ENCODE measurements at places on chromosomes 12 and 14. TPM values are rescaled to one million over a fixed set of nuclear protein-coding genes. Genes with fewer than 3 reads are reported as not detected.

Gene MMP19
- total RNA-seq: 11.1 TPM

DNA sequence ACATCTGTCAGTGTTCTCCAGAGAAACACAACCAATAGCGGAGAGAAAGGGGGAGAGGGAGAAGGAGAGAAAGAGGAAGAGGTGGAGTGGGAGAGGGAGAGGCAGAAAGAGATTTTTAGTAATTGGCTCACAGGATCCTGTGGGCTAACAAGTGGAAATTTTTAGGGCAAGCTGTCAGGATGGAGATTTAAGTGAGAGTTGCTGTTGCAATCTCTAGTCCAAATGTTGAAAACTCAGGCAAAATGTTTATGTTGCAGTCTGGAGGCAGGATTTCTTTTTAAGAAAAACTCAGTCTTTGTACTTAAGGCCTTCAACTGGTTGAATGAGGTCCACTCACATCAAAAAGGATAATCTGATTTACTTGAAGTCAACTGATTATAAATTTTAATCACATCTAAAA, 12.5 kb upstream of the GLIPR1L2 start:
- DNase-seq: peak; percentile 74

DNA sequence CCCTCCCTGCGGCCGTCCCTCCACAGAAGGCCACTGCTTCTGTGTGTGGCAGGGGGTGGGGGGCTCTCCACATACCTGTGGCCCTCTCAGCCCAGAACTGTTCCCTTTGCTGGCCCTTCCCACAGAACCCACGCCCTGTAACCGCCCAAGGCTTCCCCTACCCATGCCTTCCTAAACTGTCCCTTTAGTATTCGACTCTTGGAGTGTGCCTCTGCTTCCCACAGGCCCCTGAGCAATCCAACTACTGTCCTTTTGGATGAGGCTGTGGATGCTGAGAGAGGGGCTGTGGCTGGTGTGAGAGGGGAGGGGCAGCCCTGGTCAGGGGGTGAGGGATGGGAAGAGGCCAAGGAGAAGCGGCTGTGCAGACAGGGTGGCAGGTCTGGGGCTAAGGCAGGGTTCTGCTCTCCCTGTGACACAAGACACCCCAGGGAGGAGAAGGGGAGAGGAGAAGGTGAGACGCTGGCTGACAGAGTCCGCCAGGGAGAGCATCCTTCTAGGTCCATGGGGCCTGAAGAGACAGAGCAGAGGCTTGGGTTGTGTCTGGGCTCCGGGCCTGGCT, 46.0 kb downstream of the DLK1 start:
- DNase-seq: no peak

GRCh38 chr14:29820785-29821184, 106.9 kb downstream of the PRKD1 start:
- no peak for DNase-seq

Gene NKX2-1
- not detected for total RNA-seq

Gene CKB
- 29.3 TPM for total RNA-seq

DNA sequence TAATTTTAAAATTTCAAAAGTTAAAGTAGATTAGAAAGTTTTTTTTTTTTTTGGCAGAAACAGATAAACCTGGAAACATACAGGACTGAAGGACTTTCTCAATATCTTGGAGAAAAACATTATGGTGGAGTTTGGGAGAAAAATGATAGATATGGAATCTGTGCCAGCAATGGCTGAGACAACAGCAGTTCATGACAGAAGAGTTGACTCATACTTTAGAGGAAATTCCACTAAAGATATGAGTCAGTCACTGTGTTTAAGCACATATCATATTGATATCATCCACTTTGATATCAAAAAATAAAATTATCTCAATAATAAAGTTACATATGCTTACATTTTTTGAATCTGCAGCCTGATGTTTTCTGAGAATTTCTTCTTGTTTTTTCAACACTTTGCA, 193.9 kb upstream of the OR4E1 start:
- DNase-seq: peak; percentile 19

GRCh38 chr14:53929871-53930715, 26.5 kb downstream of the BMP4 start:
- no peak for DNase-seq

Gene MYO1H
- not detected for total RNA-seq

Gene SCN8A
- 17.2 TPM for total RNA-seq

DNA sequence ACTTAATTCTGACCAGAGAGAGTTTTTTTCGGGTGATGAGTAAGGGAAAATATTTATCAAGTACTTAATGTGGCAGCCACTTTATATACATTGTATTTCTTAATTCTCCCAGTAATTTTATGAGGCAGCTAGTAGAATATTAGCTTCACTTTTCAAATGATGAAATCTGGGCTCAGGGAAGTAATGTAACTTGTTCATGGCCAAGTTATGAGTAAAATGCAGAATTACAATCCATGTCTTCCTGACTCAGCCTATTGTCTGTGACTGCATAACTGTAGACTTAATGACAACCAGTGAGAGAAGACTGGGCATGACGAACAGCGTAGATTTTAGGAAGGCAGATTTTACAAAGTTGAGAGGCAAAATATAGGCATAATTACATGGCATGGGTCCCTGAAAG, 106.7 kb upstream of the MIS18BP1 start:
- peak; percentile 32 for DNase-seq

DNA sequence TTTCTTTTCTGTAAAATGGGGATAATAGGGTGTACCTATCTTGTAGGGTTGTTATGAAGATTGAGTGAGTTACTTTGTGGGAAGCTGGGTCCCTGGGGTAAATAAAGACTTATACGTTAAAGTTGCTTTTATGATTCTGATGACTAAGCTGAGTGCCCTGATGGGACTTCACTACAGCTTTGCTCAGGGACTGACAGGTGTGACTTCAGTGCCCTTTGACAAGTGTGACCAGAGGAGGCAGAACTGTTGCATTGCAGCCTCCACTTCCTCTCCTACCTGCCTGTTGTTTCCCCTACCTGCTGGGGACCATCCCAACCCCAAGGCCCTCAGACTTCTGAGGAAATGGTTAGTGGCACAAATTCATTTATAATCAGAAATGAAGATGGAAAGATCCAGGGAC, 119.3 kb downstream of the TSPAN9 start:
- DNase-seq: no peak

Gene FSCB
- 1.4 TPM for total RNA-seq

Gene FAR2
- 22.5 TPM for total RNA-seq

Gene IL22
- not detected for total RNA-seq

Gene KRT85
- total RNA-seq: not detected

DNA sequence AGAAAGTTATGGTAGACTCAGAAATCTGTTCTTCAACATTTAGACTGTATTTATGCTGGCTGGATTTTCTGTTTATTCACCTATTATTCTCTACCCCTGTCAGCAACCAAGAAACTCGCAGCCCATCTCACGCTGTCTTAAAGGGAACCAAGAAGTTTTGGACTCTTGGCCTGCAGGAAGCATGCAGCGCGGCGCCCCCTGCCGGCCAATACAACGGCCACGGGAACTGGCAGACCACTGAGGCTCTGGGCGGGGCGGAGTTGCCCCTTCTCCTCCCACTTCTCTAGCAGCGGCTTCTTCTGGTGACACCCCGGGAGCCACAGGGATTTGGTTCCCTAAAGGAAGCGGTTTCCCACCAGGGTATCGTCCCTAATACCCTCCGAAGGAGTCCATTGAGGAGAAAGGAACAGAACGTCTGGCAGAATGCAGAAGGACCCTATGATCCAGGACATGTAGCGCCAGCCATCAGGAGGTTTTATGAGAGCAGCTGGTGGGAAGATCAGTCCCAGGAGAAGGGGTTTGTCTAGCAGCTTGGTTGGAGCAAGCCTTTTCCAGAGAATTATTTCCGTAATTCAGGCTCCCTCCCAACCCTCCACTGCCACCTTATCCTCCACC, 21.0 kb upstream of the RNASE2 start:
- peak; percentile 8 for DNase-seq

GRCh38 chr14:54675236-54676128, 108.6 kb downstream of the SAMD4A start:
- DNase-seq: no peak

Gene OTX2
- not detected for total RNA-seq

Gene KLRB1
- total RNA-seq: not detected

- DNase-seq: no peak
Measured at GRCh38 chr12:109781668-109782325, 51.4 kb downstream of the TRPV4 start.

DNA sequence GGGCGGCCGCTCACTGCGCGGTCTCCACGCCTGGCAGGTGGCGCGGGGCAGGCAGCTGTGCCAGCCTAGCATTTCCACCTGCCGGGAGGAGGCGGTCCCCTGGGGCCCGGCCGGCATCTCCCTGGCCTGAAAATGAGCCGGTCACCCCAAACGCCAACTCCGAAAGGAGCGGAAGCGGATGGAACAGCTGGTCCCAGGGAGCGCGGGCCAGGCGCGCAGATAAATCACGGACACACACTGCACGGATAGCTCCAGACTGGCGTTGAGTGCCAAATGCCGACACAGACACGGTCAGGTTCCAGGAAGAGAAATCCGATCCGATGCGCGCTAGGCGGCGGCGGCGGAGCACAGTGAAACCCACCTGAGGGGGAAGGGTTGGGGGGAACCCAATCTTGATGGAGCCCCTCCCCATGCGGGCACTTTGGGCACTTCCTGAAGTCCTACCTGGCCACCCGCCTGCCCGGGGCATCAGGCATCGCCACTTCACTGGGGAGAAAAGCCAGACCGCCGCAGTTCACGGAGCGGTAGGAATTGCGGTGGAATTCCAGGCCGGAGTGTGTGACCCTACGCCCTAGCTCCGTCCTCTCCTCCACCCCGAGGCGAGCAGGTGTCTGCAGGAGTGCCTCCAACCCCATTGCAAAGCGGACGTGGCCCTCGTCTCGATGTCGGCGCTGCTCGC, 624 bp upstream of the PLEKHD1 start:
- peak; percentile 21 for DNase-seq

- DNase-seq: no peak
Measured at GRCh38 chr14:35387713-35388579, 16.6 kb downstream of the NFKBIA start.

GRCh38 chr14:90644882-90645281, 171.3 kb downstream of the TTC7B start:
- peak; percentile 86 for DNase-seq

- peak; percentile 29 for DNase-seq
Measured at GRCh38 chr14:74975059-74975810, 19.8 kb upstream of the PGF start.

GRCh38 chr14:101853455-101854018, 92.0 kb downstream of the PPP2R5C start:
- no peak for DNase-seq

Gene SSTR1
- total RNA-seq: 0.63 TPM

DNA sequence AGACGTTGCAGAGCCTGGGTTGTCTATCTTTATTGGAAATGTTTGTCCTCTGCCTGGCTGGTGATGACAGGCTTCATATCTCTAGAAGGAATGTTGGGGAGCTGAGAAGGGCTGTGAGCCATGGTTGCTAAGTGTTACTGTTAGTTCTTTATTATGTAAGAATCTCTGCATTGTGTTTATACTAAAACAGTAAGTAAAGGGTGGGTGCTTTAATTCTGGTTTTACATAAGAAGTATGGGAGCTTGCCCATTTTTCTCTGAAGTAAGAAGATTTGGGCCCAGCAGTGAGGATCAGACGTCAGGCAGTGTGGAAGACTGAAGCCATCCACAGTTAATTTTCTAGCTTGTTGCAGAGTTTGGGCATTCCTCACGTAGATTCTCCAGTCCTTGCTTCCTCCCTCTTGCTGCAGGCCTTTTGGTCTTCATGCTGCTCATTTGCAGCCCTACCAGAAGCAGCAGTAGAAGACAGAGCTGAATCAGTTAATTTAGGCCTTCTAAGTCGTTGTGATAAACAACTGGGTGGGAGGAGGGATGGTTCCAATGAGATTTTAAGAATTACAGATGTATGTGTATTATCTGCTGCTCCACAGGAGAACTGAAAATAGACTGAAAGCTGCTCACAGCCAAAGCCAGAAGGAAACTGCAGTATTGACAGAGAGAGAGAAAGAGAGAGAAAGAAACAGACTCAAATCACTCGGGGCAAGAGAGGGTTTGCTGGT, 21.4 kb downstream of the WNT5B start:
- peak; percentile 76 for DNase-seq

Gene EXOC5
- 87.4 TPM for total RNA-seq

- no peak for DNase-seq
Measured at GRCh38 chr14:102178806-102179205, 39.1 kb downstream of the WDR20 start.

GRCh38 chr12:562634-563033, 100.6 kb downstream of the NINJ2 start:
- no peak for DNase-seq

Gene PUS1
- total RNA-seq: 9.3 TPM

GRCh38 chr14:41868396-41868795, 261.7 kb downstream of the LRFN5 start:
- DNase-seq: no peak

DNA sequence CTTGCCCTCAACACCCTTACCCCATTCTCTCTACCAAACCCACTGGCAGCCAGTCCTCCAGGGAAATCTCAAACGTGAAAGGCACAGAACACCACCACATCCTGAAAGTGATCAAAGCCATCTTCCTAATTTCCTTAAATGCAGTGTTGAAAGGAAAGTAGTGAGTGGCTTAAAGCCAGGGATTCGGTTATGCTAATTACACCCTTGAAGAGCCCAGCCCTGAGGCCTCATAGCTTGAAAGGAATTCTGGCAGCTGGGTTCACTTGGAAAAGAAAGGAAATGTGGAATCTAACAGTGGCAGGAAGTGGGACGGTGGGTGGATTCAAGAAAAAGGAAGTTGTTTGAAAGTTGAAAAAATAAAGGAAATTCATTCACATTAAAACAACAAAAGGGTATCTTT, 73.0 kb upstream of the FICD start:
- no peak for DNase-seq

DNA sequence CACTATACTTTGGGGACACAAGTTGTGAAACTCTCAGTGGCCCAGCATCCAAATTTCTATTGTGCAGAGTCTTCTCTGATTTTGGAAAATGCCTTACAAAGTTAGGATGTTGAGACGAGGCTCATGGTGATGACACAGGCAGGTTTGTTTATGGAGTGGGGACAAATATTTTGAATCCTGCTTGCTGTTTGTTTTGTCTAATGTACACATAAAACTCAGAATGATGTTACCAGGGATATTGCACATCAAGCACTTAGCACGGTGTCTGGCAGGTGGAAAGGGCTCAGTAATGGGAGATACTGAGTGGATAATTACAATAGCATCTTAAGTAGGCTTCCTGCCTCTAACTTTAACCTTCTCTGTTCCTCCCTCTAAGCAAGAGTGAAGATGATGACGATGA, 628.9 kb upstream of the TBX3 start:
- DNase-seq: no peak

- DNase-seq: no peak
Measured at GRCh38 chr12:31494455-31494854, 96.5 kb downstream of the DENND5B start.

Gene SERPINA9
- total RNA-seq: not detected

Gene FIGNL2
- total RNA-seq: 0.18 TPM

- no peak for DNase-seq
Measured at GRCh38 chr12:55717011-55718007, 1.5 kb downstream of the BLOC1S1 start.

DNA sequence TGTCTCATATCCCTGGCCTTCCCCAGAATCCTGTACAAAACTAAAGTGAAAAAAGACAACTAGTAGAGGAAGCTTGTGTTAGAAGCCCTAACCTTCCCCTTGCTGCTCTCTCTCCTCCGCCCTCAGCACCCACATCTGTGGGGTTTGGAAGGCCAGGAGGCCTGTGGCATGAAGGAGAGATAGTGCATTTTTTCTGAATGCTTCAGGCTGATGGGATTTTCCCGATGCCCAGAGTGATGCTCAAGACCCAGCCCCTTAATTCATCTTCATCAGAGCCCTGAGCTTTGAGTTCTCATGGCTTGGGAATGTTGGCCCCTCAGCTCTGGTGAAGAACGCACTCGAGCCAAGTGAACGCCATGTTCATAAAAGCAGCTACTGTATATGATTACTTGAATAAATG, 5.9 kb downstream of the FGF6 start:
- no peak for DNase-seq

- peak; percentile 97 for DNase-seq
Measured at GRCh38 chr14:23153851-23154796, 29.3 kb downstream of the SLC7A8 start.

Data from fibroblast of the aortic adventitia (primary cell).